RCC 7860 (cell line): ENCODE measurements at places on chromosomes 6 and 20.
A peak's percentile ranks its signal among the peaks of the same experiment; 100 is the strongest.

- DNase-seq: no peak
These were observed 119.0 kb upstream of the STMND1 start for GRCh38 chr6:16982807-16983206.

DNA sequence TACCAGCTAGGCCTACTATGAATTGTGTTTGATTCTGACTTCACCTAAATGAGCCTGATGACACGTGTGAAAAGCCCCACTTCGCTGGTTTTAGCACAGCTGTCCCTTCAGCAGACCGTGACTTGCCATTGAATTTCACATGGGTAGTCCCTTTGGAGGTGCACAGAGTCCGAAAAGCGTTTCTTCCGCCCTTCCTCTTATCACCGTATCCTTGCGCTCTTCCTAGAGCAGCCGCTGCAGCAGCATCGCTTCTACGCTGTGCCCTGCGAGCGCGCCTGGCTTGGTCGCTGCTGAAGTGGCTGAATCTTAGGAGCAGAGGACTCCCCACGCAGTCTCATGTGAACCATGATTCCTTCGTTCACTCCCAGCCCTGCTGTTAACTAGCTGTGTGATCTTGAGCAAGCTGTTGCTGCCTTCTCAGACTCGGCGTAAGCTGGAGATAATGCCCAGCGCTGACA lies 127.0 kb downstream of the PACRG start:
- no peak for DNase-seq

DNA sequence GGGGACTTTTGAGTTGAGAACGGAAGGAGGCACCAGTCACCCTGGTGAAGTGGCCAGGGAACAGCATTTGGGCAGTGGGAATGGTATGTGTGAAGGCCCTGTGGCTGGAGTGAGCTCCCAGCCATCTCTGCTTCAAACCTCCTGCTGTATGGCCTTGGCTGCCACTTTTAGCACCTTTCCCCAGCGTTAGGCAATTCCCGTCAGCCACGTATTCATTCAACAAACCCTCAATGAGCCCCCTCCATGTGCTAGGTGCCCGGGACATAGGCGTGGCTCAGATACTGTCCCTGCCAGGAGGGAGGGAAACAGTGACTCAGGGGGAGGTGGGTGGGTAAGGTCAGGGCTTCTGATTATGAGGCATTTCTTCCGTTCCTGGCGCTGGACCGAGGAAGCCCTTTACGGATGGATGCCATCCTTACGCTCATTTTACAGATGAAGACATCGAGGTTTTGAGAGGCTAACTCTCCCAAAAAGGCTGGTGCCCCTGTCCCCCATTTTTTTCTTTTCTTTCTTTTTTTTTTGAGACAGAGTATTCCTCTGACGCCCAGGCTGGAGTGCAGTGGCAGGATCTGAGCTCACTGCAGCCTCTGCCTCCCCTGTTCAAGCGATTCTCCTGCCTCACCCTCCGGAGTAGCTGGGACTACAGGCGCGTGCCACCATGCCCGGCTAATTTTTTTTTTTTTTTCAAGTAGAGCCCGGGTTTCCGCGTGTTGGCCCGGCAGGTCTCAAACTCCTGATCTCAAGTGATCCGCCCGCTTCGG lies 37.5 kb downstream of the SRC start:
- peak; percentile 70 for DNase-seq

- DNase-seq: no peak
These were observed 537.9 kb upstream of the JARID2 start for GRCh38 chr6:14707971-14708465.

DNA sequence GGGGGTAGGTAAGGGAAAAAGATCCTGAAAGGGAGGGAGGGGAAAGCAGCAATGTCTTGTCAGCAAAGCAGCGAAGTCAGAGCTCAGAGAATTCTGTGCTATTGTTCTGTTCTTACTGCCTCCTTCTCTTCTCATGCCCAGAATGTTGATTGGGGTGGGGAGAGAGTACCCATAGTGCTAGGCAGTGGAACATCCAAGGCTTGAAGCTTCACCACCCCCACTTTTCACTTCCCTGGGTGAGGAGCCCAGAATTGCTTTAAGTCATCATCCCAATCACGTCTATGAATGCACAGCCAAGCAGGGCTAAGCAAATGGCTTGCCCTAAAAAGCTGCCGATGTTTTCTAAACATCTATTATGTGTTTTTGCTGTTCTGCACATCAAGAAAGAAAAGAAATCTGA lies 16.5 kb downstream of the REPS1 start:
- DNase-seq: peak; percentile 16

DNA sequence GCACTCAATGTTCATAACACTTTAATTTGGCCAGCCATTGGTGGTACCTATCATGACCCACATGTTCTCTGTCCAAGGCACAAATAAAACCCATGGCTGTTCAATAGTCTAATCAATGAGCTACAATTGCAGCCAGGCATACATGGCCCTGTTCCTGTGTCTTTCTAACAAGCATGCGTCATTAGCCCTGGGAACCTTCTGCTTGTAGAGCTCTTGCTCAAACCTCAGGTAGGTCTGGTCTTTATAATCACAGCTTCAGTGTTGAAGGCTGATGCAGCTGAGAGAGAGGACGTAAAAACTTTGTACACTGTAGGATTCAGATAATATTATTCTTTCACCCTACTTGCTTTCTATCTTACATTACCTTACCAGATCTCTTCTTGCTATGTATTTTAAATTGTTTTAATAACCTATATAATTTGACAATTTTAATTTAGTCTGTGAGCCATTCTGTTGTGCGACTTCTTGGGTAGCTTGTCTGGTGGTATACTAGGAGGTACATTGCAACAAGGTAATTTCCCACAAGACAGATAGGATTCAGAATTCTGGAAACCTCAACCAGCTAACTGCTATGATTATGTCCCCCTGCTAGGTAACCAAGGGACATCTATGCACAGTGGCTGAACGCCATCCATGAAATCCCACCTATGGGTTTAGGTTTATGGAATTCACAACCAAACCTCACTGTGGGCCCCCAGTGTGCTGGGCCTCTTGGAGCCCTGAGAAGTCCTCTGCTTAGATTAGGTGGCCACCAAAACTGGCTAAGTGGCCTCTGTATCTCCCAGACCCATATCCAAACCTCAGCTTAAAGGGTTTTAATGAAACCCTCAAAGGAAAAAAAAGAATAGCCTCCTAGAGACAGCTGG lies 55.4 kb upstream of the RIPOR2 start:
- DNase-seq: no peak

DNA sequence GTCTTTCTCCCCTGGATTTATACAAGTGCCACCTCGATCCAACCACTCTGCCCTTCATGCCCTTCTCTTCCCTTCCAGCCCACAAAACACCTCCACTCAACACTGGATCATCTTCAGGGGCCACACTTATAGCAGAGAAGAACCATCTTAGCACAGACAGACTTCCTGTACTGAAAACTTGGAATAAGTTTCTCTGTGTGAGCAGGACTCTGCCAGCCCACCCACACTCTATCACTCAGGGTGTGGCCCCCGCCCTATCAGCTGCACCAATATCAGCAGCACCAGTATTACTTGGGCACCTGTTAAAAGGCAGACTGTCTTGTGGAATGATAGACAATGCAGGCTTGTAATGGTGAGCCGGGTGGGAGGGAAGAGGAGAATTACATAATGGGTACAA lies 86.7 kb downstream of the SCML4 start:
- DNase-seq: no peak

DNA sequence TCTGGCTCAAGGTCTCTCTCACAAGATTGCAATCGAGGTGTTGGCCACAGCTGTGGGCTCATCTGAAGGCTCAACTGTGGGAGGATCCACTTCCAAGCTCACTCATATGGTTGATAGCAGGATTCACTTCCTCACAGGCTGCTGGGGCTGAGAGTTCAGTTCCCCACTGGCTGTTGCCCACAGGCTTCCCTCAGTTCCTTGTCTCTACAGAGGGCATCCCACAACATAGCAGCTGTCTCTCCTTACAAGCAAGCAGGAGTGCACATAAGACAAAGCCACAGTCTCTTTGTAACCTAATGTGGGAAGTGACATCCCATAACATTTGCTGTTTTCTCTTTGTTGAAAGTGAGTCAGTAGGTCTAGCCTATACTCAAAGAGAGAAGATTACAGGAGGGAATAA lies 14.0 kb downstream of the SPATS1 start:
- DNase-seq: no peak

DNA sequence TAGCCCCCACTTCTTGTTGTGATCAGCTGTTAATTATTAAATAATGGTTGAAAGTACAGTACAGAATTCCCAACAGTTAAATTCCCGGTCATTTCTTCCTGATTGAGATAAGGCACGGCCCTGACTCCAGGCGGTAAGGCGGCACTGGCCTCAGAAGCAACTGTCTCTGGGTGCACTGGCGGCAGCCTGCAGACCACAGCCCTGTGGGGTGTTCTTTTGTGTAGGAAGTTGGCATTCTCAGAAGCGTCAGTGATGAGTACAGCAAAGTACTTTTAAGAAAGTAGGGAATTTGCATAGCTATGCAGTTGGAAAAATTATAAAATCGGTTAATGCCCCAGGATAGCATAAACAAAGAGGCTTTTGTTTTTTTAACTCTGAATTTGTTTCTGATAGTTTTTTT lies 50.5 kb downstream of the SAMD5 start:
- no peak for DNase-seq

DNA sequence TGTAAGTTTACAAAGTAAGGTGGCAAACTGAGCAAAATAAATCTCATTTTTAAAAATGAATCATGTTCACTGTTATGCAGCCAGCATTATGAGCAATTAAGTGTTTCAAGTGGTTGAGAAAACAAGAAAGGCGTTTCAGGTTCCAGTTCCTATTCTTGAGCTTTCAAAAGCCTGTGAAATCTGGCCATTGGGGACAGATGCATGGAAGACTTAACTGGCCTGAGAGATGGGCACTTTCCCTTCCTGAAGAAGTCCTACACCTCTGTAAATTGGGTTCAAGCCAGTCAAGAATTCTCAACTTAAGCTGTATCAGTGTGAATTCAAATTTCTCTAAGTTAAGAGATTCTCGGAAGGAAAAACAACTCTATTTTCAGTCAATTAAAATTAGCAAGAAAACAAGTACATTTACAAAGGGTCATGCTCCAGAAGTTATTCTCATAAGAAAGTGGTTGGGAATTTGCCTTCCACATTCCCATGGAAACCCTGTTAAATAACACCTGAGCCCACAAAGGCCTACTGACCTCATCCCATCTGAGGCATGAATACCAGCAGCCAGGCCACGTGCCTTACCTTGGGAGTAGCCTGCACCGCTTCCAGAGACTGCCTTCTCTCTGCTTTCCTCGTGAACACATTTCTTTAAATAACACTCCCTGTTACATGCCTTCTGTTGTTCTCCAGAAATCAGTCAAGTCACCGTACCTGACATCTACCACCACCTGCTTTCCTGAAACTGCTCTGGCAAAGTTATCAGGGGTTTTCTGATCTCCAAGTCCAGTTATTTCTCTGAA lies 19.4 kb downstream of the MAP3K5 start:
- DNase-seq: no peak

GRCh38 chr20:53343448-53343847 lies 250.2 kb downstream of the ZNF217 start:
- DNase-seq: no peak

- DNase-seq: no peak
These were observed 421.5 kb downstream of the CDKAL1 start for GRCh38 chr6:20955751-20956150.

- DNase-seq: no peak
These were observed 398.6 kb downstream of the KHDRBS2 start for GRCh38 chr6:61887423-61887822.

GRCh38 chr6:43203029-43203717 lies 21.2 kb downstream of the CUL9 start:
- no peak for DNase-seq

GRCh38 chr6:36065916-36066315 lies 38.3 kb downstream of the MAPK14 start:
- no peak for DNase-seq

- DNase-seq: no peak
These were observed 350.7 kb downstream of the KHDRBS2 start for GRCh38 chr6:61935242-61935846.

DNA sequence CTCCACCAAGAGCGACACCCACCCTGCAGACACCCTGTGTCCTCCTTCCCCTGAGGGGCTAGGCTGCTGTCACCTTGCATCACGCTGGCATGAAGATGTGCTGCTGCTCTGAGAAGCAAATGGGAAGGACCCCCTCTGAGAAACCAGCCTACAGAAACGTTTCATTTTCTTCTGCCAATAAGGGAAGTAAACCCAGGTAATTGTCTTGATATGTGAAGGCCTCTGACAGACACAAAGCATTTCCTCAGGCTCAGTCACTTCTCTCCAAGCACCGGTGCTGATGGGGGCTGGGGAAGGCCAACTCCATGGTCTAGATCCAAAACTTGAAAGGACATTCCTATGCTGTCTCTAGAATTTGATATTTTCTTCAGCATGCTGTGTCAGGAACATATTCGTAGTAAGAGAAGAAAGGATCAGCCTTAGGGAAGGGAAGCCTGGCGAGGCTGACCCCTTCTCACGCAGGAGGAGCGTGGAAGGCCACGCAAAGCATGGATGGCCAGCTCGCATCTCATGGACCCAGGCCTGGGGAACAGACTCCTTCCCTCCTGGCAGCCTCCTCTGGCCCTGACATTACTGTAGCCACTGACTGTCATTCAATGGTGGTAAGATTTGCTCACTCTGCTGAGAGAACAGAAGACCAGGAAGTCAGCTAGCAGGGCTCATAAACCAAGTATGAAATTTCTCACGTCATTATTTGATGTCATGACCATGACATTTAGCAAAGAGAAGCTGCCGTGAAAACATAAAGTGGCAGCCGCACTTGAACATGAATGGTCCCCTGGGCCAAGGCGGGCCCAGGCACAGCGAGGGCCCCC lies 20.4 kb downstream of the ACSS1 start:
- DNase-seq: no peak

DNA sequence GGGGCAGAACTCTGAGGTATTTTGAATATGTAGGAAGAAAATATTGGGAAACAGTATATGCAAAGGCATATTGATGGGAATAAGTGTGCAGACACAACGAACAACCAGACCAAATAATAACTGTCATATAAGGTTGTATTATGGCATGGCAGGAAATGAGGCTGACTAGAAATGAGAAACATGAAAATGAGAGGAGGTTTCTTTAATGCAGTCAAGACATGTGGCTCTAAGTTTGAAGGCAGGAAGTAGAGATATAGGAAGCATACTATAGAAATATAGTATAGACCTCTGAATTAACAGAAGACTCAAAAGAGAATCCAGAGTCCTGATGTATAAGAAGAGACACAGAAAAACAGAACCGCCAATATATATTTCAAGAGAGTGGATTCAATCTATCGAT lies 459.7 kb upstream of the PTCHD4 start:
- DNase-seq: no peak
